ENCODE measurements at places on chromosomes 6 and 20.

DNA sequence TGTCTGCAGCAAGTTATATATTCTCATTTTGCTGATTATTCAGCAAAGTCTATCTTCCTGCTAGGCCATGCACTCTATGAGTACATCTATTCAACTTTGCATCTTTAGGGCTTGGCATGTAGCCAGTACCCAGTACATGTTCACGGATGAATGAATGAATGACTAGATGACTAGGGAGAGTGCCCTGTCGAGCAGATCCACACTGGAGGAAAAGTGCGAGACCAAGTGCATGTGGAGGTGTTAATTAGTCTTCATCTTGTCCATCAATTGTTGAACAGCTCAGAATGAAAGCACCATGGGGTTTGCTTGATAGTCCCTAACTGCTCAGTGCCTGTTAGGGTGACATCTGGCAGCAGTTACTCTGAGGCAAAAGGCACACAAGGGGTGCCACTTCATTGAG, 30.4 kb downstream of the TM9SF4 start:
- DNase-seq = no peak

- DNase-seq = peak; percentile 23
These were observed 32.3 kb downstream of the YTHDF1 start for GRCh38 chr20:63183422-63184146.

DNA sequence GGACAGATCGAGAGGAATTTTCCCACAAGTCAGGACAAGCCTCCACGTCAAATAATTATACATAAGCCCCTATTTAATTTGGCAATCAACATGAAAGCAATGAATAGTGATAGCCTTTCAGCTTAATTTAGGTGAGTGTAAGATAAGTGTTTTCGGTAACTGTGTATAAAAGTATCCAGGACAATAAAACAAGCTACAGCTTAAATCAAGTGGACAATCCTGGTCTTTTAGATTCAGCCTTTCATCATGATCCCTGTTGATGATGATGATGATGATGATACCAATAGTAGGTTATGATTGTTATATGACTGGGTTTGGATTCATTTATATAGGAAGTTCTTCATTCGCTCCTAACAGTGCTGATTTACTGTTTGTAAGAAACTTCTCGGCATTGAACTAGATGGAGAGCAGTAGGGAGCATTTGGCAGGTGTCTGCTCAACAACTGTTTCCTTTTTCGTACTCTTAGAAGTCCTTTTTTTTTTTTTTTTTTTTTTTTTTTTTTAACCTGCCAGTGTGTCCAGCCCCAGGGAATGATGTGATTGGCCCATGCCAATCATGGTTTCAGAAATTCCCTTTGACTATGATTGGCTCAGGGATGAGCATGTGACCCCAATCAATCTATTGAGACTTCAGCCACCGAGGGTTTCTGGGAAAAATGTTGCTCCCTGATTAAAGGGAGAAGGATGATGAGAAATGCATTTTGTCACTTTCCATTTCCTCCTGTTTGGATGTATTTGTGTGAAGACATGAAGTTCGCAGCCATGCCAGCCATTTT, 11.3 kb upstream of the RNF182 start:
- DNase-seq = no peak

DNA sequence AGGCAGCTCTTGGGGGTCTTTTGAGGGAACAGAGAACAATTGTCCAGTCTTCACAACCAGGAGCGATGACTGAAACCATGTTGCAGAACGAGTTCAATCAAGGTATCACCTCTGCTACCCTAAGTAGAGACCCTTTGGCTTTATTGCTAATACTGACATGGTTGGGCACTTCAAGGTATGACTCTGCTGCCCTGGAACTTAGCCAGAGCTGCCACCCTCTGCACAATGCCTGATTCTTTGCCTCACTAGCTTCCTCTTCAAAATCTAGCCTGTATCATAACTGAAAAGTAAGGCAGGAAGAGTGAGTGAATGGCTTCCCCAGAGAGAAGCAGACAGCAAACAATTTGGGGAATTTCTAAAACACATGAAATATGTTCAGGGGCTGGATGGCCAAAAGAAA, 592.7 kb upstream of the NRSN1 start:
- no peak for DNase-seq

GRCh38 chr20:46551522-46552381, 1.3 kb upstream of the OCSTAMP start:
- DNase-seq = no peak

DNA sequence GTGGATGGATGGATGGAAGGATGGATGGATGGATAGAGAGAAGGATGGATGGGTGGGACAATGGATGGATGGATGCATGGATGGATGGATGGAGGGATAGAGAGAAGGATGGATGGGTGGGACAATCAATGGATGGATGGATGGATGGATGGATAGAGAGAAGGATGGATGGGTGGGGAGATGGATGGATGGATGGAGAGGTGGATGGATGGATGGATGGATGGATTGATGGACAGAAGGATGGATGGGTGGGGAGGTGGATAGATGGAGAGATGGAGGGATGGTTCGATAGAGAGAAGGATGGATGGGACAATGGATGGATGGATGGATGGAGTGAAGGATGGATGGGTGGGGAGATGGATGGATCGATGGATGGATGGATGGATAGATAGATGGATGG, 6.4 kb downstream of the EEF1A2 start:
- DNase-seq = no peak

DNA sequence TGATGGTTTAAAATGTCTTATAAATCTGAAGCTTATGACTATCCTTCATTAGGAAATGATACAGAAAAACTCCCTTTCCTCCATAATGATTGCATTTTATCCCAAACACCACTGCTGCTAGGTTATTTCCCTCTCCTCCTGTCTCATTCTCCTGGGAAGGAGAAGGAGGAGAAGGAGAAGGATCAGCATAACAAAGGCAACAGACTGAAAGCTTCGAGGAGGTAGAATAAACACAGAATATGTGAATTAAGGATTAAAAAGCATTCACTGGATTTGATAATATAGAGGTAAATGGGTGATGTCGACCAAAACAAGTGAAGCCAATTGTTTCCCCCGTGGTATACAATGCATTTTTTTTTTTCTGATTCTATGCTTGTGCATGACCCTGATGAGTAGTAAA, 82.0 kb downstream of the WASF1 start:
- DNase-seq = no peak

- DNase-seq = no peak
These were observed 44.1 kb downstream of the VAPB start for GRCh38 chr20:58433029-58433647.

GRCh38 chr6:139821676-139822223, 447.3 kb upstream of the CITED2 start:
- DNase-seq = no peak

DNA sequence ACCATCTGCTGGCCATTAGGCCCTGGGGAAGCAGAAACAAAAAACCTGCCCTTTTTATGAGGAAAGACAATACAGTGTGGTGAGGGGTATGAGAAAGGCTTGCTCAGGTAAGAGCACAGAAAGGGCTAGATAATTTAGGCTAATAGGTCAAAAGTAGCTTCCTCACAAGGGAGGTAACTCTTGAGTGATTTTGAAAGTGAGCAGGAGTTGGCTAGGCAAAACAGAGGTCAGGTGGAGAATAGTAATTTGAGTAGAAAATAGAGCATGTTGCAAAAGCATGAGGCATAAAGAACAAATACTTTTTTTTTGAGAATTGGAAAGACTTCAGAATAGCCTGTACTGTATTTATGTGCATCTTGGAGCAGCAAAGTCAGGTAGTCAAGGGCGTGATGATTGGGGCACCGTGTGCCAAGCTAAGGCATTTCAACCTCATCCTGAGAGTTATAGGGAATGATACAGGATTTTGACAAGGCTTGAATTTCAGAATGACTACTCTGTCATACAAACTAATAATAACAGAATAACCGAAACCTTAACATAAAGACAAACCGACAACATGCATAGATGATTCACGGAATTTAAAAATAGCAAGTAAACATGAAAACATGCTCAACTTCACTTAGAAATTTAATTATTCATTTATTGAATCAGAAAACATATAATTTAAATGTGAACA, 123.0 kb upstream of the ENPP5 start:
- no peak for DNase-seq

GRCh38 chr20:57987659-57988058, 240.8 kb downstream of the ANKRD60 start:
- no peak for DNase-seq

GRCh38 chr20:60202046-60202445, 243.8 kb downstream of the CDH26 start:
- no peak for DNase-seq

- DNase-seq = no peak
These were observed 347.9 kb upstream of the EYS start for GRCh38 chr6:66054967-66055366.

DNA sequence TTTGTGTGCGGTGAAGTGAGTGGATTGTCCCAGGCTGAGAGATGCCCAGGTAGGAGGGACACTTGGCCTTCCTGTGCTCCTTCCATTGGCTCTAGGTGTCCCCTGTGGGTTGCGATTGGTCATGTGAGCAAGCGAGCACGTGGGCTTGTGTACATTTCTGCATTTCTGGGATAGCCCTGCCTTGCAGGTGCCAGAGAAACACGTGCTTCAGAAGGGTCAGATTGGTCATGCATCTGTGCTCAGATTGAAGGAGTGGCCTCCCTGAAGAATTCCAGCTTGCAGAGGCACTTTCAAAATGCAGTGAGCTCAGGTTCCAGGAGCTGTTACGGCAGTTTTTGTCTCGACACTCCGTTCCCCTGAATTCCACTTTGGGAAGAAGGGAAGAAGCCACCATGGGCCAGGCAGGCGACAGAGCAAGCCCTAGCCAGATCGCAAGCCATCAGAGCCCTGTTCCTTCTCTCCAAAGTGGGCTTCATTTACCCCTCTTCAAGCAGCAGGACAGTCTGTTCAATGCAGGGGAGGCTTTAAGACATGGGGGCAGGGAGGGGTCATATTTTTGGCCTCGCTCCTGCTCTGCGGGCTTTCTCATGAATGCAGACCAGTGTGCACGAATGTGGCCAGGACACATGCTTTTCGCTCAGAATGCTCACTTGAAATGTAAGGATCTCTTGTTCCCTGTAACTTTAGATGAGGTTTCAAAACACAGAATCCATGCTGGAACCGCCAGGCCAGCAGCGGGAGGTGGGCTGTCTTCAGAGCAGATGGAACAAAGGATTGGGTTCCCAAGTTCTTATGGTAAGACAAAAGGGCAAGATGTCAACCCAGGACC, 78.6 kb upstream of the AKAP12 start:
- DNase-seq = no peak

DNA sequence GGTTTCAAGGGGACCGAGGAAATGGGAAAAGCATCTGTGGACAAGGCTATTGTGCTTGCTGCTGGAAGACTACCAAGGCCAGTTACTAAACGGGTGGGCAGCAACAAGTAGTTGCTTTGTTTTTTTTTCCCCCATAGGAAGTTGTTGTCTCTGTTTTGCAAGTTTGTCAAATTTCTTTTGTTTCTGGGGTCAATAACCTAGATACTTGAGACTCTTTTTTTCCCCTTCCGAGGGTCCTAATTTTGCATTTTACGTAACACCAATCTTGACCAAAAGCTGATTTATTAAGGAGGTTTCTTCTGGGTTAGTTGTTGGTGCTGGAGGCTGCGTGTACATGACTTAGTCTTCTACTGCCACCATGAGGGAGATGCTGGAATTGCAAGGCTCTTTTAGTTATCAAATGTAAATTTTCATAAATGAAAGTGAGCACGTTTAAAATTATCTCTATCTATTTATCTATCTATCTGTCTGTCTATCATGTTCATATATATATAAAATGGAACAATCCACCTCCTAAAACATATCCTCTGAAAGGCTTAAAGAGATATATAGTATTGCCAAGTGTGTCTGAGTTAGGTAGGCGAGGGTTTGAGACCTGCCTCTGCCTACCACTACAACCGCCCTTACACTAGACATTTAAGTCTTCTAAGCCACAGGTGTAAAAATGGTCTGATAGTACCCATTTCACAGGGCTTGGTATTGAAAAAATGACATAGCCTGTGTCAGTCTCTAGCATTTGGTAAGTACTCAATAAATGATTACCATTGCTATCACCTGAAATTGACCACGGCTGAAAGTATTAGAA, 60.2 kb downstream of the GCLC start:
- peak; percentile 39 for DNase-seq

GRCh38 chr6:11370191-11371018, 137.9 kb upstream of the NEDD9 start:
- no peak for DNase-seq

DNA sequence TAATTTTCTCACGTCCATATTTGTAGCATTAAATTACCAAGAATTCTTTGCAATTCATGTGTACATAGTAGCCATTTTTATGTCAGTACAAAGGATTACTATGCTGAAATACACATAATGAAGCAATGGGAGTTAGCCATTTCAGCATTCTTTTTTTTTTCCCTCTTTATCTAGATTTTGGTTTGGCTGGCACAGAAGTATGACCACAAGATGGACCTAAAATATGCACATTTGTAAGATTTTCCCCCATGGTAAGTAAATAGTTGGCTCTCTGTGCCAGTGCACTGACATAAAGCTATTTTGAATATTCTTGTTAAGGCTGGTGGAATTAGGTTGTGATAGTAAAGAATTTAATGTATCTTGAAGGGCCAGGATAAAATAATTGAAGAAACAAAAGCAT, 486.1 kb upstream of the BTBD3 start:
- no peak for DNase-seq

GRCh38 chr6:155461556-155461955, 5.9 kb upstream of the NOX3 start:
- DNase-seq = no peak

DNA sequence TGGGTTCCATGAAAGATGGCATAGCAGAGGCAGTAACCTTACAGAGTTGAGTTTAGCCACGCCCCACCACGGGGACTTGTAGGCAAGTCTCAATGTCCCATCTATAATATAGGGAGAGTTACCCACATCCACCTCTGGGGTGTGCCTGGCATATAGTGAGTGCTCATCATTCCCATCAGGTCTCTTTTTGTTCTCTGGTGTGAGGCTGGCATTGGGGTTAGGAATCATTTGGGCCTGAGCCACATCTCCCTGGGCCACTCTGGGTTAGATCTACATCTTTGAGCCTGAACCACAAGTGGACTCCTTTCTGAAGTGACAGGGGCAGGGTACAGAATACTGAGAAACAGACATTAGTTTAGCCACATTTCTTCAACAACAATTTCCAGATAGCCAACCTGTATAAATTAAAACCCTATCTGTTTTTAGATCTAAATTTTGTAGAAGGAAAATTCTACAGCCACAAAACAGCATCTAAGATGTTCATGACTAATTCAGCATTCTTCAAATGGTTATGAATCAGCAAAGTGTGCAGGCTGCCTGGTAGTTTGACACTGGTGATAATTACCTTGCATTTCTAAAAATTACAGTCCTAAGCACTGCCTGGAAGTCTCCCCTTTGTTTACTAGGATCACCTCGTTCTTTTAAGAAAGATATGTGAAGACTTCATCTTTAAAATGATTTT, 20.1 kb downstream of the RNF24 start:
- peak; percentile 45 for DNase-seq
